GM12891 (cell line): ENCODE measurements at places on chromosomes 3 and 15.

DNA sequence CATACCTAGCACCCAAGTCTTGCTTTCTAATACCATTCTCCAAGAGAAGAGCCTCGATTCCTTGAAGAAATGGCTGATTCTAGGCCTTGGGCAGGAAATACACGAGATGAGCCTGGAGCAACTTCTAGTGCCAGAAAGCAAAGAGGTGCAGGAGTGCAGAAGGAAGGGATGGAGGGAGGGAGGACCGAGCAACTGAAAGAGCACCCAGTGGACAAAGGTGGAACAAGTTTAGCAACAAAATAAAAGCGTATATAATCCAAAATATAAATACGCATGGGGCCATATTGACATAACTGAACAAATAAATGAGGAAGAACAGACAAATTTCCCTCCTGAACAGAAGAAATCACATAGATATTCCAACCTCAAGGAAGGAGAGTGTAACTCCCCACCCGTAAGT lies 34.4 kb downstream of the CHSY1 start:
- no peak for DNase-seq

DNA sequence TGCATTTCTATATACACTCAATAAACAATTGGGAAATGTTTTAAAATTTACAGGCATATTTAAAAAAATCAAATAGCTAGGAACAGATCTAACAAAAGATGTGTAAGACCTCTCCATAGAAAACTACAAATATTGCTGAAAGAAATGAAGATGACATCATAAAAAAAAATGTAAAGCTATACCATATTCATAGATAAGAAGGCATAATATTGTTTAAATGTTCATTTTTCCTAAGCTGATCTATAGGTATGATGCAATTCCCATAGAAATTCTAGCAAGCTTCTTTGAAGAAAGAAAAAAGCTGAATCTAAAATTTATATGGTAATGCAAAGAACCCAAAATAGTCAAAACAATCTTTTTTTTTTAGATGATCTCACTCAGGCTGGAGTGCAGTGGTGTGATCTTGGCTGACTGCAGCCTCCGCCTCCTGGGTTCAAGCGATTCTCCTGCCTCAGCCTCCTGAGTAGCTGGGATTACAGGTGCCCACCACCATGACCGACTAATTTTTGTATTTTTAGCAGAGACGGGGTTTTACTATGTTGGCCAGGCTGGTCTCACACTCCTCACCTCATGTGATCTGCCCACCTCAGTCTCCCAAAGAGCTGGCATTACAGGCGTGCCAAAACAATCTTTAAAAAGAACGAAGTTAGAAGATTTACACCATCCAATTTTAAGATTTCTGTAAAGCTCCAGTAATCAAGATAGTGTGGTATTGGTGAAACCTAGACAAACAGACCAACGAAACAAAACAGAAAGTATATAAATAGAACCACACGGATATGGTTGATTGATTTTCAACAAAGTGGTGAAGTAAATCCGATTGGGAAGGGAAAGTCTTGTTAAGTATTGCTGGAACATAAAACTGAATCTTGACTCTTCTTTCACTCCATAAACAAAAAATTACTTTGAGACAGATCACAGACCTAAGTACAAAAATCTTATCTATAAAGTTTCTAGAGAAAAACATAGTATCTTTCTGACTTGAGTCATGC lies 6.3 kb upstream of the BHLHE40 start:
- DNase-seq, result no peak

DNA sequence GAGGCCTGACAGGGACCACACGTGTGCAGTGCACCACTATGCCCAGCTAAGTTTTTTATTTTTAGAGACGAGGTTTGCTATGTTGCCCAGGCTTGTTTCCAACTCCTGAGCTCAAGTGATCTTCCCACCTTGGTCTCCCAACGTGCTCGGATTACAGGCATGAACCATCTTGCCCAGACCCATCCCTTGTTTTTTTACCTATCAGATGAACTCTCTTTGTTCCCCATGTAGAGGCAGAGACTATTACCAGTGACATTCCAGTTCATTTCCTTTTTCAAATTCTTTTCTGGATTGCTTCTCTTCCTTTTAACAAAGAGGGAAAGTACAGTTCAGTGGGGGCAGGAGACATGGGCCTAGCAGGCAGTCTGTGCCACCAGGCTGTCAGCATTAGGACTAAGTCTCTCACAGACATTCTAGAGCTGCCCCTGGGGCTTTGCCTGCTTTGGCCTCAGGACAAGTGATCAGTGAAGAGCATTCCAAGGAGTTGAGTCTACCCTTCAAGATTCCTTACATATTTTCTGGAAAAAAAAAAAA lies 103.5 kb upstream of the SLC7A14 start:
- no peak for DNase-seq

DNA sequence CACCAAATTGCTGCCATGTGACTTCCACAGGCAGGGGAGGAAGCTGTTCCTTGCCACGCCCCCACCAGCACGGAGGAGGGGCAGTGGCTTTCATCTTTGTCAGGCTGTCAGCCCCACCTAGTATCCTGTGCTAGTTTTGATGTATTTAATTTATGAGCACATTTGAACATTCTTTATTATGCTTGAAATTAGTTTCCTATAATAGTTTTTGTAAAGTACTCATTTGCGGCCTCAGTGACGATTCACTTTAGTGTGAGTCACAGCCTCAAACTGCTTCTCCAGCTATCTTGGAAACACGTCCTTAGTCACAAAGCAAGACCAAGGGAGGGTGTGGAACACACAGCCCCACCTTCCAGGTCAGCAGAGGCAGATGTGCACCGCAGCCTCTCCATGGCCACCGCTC lies 239.9 kb upstream of the ATP10A start:
- no peak for DNase-seq

GRCh38 chr3:175392653-175393052 lies 533.5 kb downstream of the NAALADL2 start:
- DNase-seq, result no peak

DNA sequence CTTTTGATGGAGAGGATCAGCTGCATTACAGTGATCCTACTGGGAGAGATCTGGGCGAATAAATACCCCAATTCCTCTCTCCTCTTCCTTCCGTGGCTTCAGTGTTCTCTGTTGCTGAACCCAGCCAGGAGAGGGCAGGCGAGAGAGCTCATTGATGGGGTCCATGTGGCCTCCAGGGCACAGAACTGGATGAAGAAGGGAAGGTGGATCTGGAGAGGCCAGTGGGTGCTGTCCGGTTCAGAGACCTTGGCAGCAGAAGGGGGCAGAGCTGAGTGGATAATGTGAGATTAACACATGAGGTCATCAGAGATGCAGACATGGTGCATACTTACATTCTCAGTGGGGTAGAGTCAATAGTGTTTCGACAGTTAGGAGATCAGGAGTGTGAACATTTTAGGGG lies 193.6 kb downstream of the CLSTN2 start:
- DNase-seq, result peak; percentile 21

GRCh38 chr3:21573291-21573690 lies 177.7 kb downstream of the ZNF385D start:
- no peak for DNase-seq

DNA sequence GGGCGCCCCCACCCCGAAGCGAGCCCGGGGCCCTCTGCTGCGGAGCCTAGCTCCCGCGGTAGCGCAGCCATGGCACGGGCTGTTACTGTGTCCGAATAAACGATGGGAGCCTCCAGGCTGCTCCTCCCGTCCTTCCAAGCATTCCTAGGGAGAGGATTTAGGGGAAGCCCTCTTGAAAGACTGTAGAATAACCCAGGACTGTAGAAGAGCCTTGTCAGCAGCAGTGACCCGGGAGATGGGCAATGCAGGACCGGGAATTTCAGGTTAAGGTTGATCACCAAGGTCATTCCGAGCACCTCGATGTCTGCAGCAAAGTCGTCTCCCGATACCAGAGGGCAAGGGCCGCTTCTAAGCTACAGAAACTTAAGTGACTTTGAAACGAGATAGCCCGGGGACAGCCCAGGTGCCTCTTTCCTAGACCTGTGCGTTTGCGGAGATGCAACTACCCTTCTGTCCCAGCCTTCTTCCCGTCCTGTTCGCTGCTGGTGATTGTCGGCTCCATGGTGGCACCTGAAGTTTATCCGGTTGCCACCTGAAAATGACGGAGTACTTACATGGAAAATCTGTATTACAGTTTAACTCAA lies 753 bp upstream of the MYO5A start:
- DNase-seq, result no peak

DNA sequence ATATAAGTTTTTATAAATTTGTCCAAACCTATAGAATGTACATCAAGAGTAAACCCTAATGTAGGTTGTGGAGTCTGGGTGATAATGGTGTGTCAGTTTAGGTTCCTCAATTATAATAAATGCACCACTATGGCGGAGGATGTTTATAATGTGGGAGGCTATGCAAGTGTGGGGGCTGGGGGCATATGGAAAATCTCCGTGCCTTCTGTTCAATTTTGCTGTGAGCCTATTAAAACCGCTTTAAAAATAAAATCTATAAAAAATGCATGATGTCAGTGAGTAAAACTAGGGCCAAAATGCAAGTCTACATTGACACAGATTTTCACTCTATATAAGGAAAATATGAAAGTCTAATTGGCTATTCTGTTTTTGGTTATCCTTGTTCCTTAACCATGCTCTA lies 774.9 kb upstream of the ALCAM start:
- DNase-seq, result no peak

GRCh38 chr3:149180057-149180573 lies 41.5 kb downstream of the CP start:
- DNase-seq, result no peak

GRCh38 chr3:45864760-45865519 lies 21.4 kb upstream of the CCR9 start:
- DNase-seq, result no peak

- no peak for DNase-seq
Measured at GRCh38 chr15:40337597-40337996, 3.1 kb downstream of the CCDC9B start.

GRCh38 chr3:707041-707440 lies 385.8 kb upstream of the CNTN6 start:
- DNase-seq, result no peak
